ENCODE measurements at places on chromosomes 3 and 15.

GRCh38 chr3:13683772-13684171 lies 134.8 kb downstream of the FBLN2 start:
- DNase-seq: no peak

GRCh38 chr3:106256249-106256957 lies 387.6 kb upstream of the CBLB start:
- no peak for DNase-seq

GRCh38 chr3:5001805-5002173 lies 22.6 kb downstream of the BHLHE40 start:
- no peak for DNase-seq

GRCh38 chr15:50452927-50453326 lies 28.7 kb downstream of the USP8 start:
- DNase-seq: no peak

DNA sequence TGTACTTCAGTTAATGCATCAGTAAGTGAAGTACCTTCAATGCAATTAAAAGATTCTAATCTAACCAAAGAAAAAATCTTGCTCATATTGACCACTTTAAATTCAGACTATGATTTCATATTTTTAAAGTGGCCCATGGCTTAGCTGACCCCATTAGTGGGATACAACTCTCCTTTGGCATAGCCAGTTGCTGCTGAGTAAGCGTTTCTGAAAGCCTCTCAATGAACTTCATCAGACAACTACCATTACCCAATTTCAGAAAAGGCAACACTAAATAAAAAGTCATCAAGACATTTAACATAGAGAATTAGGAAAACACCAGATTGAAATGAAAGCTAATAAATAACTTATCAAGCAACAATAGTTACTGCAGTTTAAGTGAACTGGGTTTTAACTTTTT lies 27.0 kb downstream of the CADM2 start:
- no peak for DNase-seq

GRCh38 chr3:38746641-38747040 lies 69.4 kb downstream of the SCN10A start:
- no peak for DNase-seq
